ENCODE measurements at places on chromosomes 1 and 21. TPM values are rescaled to one million over a fixed set of nuclear protein-coding genes. Genes with fewer than 3 reads are reported as not detected.

DNA sequence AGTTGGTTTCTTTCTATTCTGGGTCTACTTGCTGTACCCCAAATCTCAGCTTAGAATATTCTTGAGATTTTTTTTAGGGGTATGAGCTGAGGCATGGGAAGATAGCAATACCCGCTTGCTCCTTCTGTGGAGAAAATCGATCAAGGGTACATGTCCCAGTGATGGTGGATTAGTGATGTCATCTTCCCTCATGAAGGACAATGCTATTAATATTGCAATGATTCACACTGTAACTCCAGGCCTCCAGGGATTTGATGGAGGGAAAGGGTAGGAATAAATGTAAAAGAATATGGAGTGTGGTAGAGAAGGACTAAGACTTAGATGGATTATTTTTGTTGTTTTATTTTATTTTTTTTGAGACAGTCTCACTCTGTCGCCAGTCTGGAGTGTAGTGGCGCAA is 47.4 kb downstream of the XCL1 start:
- DNase-seq = no peak

- no peak for DNase-seq
These were observed 187.0 kb upstream of the RUNX1 start for GRCh38 chr21:35236090-35236489.

DNA sequence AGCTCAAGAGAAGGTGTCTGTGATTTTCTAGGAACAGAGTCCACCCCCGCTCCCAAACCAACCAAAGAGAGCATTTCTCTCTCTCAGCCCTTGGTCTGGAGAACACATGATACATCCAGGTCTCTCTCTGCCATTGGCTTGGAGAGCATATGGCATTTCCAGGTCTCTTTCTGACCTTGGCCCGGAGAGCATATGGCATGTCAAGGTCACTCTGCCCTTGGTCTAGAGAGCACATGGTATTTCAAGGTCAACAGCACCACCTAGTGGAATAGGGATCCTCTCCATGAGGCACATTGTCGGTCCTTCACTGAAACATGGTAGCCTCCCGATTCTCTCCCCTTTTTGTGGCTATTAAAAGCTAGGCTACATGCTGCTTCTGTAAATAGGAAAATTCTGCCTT is 437.7 kb upstream of the OLFM3 start:
- no peak for DNase-seq

- peak; percentile 38 for DNase-seq
These were observed 15.3 kb upstream of the SHCBP1L start for GRCh38 chr1:182968151-182968741.

The CYP4A22 gene
- not detected for total RNA-seq
